CD8-positive, alpha-beta T cell (primary cell): ENCODE measurements at places on chromosomes 12 and 14. TPM values are rescaled to one million over a fixed set of nuclear protein-coding genes. Genes with fewer than 3 reads are reported as not detected.

GRCh38 chr12:1054117-1054870 is 63.3 kb downstream of the ERC1 start:
- DNase-seq, result no peak

Gene STON2
- total RNA-seq, result not detected

- no peak for DNase-seq
Observed at GRCh38 chr14:42192738-42193653, 586.3 kb downstream of the LRFN5 start.

GRCh38 chr12:5453466-5453865 is 21.6 kb downstream of the NTF3 start:
- DNase-seq, result no peak
